Activated CD4-positive, alpha-beta T cell treated with anti-CD3 and anti-CD28 coated beads for 4 hours (primary cell): ENCODE measurements at places on chromosomes 4 and X.

DNA sequence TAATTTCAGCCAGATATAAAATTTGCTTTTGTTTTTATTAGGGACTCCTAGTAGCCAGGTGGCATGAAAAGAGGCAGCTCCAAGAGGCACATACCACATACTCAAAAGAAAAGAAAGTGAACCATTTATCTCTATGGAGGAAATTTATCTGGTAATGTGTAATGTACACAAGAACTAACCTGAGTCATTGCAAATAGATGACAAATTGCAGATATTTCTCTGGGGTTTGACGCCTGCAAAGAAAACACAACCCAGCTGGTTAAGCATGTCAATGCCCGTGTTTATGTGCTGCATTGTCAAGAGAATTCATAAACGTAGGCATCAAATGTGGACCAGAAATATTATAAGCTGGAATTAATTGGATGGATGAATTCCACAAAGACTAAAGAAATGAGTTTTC, 46.9 kb upstream of the PHKA2 start:
- no peak for DNase-seq

DNA sequence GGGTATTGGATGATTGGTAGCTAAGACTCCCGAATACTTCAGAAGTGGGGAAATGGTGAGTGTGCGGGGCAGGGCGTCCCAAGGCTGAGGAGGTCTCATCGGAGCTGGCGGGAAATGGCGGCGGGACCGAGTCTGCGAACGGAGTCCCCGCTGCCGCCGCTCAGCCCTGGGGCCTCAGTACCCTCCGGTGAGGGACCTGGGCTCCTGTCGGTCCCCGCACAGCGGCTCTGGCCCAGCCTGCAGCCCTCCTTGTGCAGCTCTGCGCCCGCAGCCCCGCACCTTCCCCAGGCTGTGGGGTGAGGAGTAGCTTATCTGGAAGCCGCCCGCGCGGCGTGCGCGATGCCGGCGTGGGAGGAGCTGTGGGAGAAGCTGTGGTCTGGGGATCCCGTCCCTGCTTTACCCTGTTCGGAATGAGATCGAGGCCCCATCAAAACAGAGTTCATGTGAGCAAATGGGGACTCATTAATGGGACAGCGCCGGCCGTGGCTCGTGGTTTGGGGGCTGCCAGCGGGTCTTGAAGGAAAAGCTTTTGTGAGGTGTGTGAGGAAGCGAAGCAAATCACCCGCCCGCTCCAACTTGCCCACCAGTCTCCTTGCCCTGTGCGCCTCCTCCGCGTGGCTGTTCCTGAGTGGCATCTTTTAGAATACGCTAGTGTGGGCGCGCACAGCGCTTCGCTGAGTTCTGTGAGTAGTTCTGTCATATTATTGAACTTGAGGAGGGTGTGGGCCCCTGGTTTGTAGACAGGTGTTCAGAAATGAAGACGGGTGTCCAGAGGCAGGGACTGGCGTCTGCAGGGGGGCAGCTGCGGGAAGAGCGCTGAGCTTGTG, 531 bp downstream of the ZNF141 start:
- DNase-seq, result peak; percentile 59

GRCh38 chr4:110124711-110125110, 73.7 kb downstream of the ELOVL6 start:
- DNase-seq, result no peak

DNA sequence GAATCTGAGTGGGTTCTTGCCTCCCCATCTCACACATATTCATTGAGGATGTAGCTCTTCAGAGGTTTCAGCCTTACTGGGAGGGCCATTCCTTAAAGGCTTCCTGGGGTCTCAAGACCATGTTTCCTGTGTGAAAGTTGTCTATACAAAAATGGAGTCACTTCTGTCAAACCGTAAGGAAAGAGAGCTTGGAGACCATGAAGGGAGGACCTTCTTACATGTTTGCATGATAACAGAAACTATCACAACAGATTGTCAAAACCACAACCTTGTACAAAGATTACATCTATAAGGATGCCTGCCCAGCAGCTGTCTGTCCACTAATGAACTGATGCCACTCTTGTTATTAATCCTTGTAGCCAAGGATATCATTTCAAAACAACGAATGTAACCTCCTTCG, 139.3 kb downstream of the PDE5A start:
- no peak for DNase-seq

- DNase-seq, result no peak
Observed at GRCh38 chr4:111510535-111510934, 634.7 kb upstream of the FAM241A start.

DNA sequence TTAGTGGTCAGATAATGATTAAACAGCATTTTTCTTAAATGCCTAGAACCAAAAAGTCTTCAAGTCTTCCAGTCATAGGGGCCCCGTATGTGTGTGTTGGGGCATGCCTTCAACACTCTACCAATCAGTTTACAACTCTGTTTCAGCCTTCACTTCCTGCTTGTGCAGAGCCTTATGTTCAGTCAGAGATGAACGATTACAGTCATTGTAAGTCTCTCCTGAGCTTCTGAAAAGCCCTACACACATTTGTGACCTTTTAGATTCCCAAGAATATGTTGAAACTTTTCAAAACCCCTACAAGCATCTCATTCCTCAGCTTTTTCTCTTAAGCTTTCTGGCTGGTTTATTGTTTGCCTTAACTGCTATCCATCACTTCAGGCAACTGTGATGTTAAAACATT, 591.2 kb downstream of the ZNF674 start:
- DNase-seq, result no peak

GRCh38 chr4:165325732-165326512, 1.5 kb upstream of the MSMO1 start:
- DNase-seq, result no peak

GRCh38 chr4:113971706-113972360, 7.6 kb downstream of the ARSJ start:
- DNase-seq, result no peak

GRCh38 chrX:153441981-153442380, 3.9 kb downstream of the TREX2 start:
- no peak for DNase-seq

- no peak for DNase-seq
Observed at GRCh38 chrX:142831961-142832530, 193.7 kb upstream of the SPANXN4 start.

GRCh38 chrX:84044051-84044450, 143.9 kb downstream of the RPS6KA6 start:
- DNase-seq, result no peak

- DNase-seq, result no peak
Observed at GRCh38 chrX:47143894-47144625, 442 bp downstream of the NDUFB11 start.

GRCh38 chr4:185640811-185641675, 105.7 kb upstream of the PDLIM3 start:
- no peak for DNase-seq

- no peak for DNase-seq
Observed at GRCh38 chr4:152630324-152630723, 49.5 kb downstream of the TMEM154 start.

GRCh38 chr4:112076919-112077608, 68.2 kb upstream of the FAM241A start:
- DNase-seq, result no peak

GRCh38 chrX:45347877-45348276, 147.2 kb upstream of the DIPK2B start:
- DNase-seq, result no peak

GRCh38 chr4:2101346-2102044, 42.4 kb downstream of the NAT8L start:
- no peak for DNase-seq

DNA sequence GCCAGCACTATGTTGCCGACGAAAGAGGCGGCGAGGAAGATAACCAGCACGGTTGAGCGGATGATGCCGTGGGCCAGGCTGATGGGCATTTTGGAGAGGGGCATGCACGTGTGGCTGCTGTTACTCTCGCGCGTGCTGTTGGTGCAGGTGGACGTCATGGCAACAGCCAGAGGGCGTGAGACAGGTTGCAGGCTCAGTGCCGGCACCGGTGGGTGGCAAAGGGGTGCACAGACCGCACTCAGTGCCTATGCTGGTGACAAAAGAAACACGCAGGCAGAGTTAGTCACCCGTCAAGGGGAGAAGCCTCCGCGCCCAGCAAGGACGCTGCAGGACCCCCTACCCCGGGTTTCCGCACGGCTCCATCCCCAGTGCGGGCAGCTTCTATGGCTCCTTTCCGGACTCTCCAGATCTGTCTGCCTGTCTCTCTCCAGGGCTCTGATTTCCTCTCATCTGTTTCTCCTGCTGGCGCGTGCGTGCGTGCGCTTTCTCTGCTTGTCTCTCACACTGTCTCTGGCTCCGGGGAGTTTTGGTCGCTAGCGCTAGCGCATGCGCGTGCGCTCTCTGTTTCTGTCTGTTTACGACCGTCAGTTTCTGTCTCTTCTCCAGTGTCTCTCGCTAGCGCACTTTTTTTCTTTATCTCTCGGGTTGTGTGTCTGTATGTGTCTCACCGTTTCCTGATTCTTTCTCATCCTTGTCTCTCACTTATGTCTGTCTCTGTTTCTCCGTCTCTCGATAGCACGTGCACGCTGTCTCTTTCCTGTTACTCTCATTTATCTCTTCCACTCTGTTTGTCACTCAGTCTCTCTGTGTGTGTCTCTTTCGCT, 2.1 kb downstream of the GPR101 start:
- DNase-seq, result peak; percentile 32

GRCh38 chrX:4094926-4095325, 381.5 kb upstream of the PRKX start:
- no peak for DNase-seq

DNA sequence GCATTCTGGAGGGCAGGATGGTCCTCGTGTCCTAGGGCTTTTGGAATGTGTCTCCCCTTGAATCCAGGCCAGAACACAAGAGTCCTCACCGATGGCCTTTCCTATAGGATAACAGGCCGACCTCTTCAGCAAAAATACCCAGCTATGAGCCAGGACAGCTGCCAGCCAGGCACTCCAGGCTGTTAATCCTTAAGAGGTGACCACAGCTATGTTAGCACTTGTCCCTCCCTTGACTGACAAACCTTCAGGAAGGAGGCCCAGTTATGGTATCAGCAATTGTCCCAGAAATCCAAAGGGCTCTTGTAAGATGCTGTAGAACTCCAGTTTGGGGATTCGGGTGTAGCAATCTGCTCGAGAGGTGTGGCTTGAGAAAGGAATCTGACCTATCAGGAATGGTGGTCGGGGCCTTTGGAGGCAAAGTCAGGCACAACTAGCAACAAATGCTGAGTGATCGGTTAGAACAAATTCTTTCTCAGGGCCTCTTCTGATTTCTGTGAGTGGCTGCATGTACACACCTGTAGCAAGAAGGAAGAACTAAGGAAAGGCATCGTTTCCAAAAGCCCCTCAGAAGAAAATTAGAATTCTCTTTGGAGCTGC, 54.6 kb downstream of the PTCHD1 start:
- no peak for DNase-seq

DNA sequence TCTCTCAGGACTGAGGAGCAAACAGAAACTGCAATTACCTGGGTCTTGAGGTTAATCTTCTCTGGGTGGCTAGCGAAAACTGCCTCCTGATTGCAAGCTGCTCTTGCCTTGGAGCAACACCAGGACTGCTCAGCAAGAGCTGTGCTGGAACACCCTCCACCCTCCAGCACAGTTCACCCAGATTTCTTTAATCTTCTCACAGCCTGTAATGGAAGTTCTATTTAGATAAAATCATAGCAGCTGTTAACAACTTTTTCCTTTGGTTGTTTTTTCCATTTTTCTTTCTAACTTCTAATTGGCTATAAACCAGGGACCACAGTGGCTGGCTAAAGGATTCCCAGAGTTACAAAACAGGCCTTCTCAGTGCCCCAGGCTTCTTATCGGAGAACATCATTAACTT, 36.3 kb downstream of the OPHN1 start:
- no peak for DNase-seq

DNA sequence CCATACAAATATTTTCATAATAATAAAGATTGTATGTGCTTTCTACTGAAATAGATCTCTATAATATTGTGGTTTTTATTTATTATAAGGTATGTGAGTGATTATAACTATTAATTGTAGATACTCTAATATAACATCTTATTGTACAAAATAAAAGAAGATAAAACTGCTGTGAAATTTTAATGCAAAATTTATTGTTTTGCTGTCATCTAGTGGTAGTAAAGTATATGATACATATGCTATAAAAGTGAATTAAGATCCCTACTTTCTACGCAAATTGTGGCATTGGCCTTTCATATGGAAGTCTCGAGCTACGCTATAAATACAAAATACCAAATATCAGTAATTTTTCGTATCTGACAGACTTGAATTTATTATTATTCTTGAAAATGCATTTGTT, 19.3 kb downstream of the YIPF7 start:
- no peak for DNase-seq

GRCh38 chrX:111352424-111352823, 59.6 kb downstream of the DCX start:
- DNase-seq, result no peak

DNA sequence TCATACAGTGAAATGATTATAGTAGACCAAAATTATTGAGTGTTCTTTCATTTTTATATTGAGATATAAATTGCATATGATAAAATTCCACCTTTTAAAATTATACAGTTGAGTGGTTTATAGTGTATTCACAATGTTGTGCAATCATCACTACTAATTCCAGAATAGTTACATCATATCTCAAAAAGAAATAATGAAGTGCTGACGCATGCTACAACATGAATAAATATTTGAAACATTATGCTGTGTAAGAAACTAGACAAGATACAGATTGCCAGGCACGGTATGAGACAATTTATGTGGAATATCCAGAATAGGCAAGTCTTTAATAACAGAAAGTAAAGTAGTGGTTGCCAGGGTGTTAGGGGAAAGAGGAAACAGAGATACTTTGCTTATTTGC, 871.7 kb downstream of the FAM133A start:
- no peak for DNase-seq
